Left kidney (tissue), 8 donors: ENCODE measurements at places on chromosomes 4 and X.

DNA sequence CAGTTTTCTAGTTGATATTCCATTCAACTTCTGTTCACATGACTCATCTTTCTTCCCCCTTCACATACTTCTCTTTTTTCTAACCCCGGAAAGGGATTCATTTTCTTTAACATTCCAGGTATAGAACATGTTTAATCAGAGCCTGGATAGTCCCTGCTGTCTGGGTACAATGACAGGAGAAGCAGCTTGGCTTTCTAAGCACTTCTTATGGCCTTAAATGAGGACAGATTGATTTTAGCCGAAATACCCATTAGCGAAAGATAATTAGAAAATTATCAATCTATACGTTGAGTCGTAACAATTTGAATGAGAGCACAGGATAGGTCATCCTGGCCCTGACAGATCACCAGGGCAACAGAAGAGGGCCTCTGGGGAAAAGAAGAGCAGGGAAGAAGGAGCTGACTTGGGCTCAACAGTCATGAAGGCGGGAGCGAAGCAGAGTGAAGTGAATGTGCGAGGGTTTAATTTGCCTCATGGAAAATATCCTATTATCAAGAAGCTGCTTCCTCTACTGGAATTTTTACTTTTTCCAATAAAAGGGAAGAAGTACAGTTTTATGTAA, 62.2 kb downstream of the PPP1R2C start:
- DNase-seq, result no peak

DNA sequence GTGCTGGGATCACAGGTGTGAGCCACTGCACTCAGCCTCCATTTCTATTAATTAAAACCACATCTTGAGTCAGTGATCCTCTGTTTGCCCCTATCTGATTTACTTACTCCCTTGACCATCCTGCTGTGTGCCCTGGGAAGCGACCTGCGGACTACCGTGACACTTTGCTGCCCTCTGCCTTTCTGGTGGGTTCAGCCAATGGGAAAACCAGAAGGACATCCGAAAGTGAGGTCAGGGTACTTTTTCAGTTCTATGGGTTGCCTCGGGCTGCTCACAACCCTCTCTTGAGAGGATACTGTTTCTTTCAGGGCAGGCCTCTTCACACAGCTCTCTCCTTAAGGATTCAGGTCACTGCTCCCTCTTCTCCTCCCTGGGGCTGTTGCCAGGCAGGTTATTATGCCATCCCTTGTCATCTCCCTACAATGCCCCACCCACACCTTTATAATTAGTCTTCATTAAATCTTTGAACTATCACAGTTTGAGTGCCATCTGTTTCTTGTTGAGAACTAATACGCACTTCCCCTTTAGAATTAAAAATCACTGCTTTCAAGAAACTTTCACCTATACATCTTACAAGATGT, 21.4 kb downstream of the PLAC8 start:
- DNase-seq, result no peak

- DNase-seq, result no peak
These were observed 252.4 kb upstream of the CPEB2 start for GRCh38 chr4:14749910-14750309.

DNA sequence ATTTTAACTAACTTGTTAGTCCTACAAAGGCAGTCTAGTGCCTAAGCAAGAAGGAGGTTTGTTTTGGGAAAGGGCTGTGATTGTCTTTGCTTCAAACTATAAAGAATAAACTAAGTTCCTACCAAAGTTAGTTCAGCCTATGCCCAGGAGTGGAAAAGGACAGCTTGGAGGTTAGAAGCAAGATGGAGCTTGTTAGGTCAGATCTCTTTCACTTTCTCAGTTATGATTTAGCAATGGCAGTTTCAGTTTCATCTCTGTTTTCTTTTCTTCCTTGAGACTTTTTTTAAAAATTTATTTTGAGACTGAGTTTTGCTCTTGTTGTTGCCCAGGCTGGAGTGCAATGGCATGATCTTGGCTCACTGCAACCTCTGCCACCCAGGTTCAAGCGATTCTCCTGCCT, 82.9 kb upstream of the NLGN4X start:
- no peak for DNase-seq
